CD4-positive, alpha-beta T cell treated with Interferon gamma for 1 hour (primary cell): ENCODE measurements at places on chromosomes 1 and 21.

GRCh38 chr1:182268669-182269068, 122.9 kb downstream of the GLUL start:
- no peak for DNase-seq

- DNase-seq = no peak
Observed at GRCh38 chr1:17680308-17680707, 74.8 kb upstream of the ACTL8 start.

GRCh38 chr1:182185842-182186756, 124.6 kb upstream of the ZNF648 start:
- no peak for DNase-seq

DNA sequence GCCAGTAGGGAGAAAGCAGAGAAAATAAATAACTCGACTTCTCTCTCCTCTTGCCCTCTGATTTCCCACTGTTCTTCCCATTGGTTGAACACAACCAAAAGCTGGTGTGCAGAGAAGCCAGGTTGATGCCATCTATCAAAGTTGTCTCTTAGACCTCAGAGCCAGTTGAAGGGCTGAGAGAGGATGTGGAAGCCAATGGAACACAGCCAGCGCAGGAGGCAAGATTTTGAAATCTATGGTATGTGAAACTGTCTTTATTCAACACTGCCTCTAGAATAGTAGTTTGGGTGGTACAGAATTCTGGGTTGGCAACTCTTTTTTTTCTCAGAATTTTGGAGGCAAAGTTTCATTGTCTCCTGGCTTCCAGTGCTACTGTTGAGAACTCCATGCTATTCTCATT, 11.3 kb upstream of the SMAP2 start:
- DNase-seq = no peak

GRCh38 chr1:5937373-5937857, 54.8 kb downstream of the NPHP4 start:
- DNase-seq = no peak

GRCh38 chr1:223713546-223714420, 1.4 kb downstream of the CAPN2 start:
- DNase-seq = no peak

DNA sequence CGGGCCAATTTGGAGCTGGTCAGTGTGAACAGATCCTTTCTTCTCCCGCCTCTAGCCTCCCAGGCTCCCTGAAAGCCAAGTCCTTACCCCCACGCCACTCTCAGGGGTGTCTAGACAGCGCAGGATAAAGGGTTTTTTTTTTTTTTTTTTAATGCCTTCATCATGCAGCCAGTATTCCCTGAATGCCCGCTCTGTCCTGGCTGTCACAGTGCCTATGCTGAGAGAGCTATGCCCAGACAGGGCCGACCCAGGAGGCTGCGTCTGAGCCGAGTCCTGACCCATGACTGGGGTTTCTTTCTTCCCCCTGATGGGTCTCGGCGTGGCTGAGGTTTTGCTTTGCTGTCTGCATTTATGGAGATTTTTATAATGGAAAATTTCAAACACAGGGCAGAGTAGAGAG, 18.3 kb downstream of the SPSB1 start:
- no peak for DNase-seq

DNA sequence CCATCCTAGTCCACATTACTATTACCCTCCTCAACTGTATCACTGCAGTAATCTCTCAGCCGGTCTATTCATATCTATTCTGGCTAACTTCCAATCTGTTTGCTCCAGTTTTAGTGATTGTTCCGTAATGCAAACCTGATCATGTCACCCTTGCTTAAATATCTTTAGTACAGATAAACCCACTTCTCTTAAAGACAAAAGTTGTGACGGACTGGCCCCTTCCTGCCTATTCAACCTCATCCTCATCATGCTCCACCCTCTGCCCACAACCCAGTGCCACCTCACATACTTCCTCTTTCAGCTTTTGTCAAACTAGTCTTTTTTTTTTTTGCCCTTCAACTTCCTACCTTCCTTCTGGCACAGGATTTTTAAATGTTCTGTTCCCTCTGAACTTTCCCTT, 2.8 kb upstream of the C1orf162 start:
- DNase-seq = peak; percentile 87
